Activated CD4-positive, alpha-beta T cell treated with anti-CD3 and anti-CD28 coated beads for 4 hours (primary cell): ENCODE measurements at places on chromosomes 6 and 20.

DNA sequence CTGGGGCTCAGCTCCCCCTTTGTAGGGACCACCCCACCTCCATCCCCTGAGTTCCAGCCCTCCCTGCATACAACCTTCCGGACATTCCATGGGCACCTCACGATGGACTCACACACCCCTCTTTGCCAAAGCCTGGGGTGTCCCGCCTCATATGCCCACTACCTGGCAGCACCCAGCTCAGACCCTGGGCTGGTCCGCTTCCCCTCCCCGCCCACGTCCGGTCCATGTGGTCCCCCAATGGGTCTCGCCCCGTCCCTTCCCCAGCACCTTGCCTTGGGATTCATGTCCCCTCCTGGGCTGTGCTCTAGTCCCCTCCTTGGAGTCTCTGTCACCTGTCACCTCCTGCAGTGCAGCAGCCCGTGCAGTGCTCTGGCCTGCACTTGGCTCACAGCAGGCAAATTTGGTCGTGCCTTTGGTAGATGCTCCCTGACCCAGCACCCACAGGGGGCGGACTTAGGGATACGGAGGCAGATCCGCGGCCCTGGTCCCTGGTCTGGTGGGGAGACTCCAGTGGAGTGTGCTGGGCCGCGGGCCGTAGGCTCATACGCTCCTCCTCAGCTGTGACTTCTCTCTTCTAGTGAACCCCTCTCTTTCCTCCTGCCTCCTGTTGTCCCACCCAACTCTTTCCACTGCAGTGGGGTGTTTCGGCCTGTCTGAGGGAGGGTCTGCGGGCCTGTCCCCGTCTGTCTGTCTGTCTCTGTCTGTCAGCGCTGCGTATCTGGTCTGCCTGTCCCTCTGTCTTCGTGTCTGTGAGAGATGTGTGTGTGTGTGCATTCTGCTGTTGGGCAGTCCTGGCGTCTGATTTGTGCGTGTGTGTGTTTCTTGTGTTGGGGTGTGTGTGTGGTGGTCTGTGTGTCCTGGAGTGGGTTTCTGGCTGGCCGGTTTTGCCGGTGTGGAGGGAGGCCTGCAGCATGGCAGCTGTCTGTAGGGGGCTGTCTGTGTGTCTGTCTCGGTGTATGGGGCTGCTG lies 69.5 kb downstream of the SRC start:
- no peak for DNase-seq

- no peak for DNase-seq
Observed at GRCh38 chr6:170296423-170296745, 5.5 kb upstream of the DLL1 start.

- DNase-seq = no peak
Observed at GRCh38 chr20:497979-498378, 35.6 kb upstream of the TBC1D20 start.

DNA sequence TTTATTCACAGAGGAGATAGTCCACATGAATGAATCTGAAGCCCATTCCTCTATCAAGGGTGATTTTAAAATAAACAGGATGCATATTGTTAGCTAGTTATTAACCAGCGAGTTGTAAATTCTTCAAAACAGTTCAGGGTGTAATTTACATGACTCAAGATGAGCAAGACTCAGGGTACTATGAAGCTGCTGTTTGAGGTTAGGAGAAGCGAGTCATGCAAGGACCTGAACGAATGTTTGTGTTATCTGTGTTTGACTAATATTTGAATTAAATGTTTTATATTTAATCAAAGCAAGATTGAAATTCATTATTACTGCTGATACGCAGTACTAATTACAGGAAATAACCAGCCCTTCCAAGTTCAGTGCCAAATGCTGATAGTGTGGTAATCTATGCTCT lies 191.1 kb downstream of the SAMD5 start:
- DNase-seq = no peak

GRCh38 chr20:2084703-2085102 lies 16.9 kb upstream of the STK35 start:
- no peak for DNase-seq

DNA sequence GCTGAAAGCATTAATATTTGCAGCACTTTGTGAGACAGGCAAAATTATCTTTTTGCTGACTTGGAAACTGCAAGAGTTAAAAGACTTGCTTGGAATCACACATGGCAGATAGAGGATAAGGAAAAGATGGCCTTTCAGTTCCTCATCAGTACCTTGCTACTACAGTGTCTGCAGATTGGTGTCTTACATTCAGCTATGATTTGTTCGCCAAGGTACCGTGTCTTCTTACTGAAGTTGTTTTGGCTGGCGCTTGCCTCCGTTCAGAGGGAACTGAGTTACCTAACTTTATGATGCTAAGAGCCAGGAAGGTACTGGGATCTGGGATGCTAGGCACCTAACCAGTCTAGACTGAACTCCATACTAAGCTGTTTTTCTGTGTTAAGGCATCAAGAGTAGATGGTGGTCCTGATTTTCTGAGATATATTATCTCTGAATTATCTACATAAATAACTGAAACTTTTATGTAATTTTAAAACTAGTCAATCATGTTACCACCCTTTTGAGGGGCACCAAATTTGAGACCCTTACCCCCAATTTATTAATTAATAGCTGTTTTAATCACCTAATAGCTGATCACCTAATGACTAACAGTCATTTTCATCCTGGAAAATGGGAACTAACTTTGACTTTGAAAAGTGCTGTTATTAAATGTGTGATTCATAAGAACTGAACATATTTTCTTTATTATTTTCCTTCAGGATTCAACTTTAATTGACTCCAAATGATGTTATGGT lies 2.5 kb downstream of the WTAP start:
- DNase-seq = no peak

GRCh38 chr6:133136177-133136880 lies 104.8 kb upstream of the EYA4 start:
- no peak for DNase-seq

DNA sequence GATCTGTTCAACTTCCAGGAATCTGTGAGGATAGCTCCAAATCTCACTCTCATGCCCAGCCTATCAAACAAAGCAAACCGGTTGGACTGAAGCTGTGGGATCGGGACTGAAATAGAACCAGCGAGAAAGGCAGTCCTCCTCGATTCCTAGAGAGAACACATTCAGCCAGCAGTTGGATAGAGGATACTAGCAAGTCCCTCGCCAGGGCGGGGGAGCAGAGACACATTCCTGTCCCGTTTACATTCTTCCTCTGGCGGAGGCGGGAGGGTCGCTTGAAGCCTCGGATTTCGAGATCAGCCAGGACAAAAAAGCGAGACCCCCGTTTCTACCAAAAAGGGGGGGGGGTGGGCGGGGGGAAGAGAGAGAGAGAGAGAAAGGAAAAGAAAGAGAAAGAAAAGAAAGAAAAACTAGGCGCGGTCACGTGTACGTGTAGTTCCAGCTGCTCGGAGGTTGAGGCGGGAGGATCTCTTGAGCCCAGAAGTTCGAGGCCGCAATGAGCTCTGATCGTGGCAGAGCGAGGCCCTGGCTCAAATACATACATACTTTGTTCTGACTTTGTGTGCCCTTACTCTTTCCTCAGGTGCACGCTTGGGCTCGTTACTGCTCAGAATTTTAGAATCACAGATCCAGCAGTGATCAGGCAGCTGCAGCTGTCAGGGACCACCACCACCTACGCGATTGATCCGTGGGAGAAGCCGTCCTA lies 19.5 kb downstream of the ZNF311 start:
- no peak for DNase-seq

DNA sequence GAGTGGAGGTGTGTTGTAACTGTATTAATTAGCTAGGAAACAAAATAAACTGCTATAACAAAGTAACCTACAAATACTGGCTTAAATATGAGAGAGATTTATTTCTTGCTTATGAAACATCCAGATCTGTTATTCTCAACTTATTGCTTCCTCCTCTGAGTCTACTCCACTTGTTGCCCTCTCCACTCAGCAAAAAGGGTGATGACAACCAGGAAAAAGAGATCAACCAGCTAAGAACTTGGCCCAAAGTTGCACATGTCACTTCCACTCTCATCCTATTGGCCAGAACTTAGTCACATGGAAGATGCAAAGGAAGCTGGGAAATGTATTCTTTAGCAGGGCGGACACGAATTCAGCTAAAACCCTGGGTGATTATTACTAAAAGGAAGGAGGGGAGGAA lies 5.2 kb upstream of the TP53RK start:
- no peak for DNase-seq

DNA sequence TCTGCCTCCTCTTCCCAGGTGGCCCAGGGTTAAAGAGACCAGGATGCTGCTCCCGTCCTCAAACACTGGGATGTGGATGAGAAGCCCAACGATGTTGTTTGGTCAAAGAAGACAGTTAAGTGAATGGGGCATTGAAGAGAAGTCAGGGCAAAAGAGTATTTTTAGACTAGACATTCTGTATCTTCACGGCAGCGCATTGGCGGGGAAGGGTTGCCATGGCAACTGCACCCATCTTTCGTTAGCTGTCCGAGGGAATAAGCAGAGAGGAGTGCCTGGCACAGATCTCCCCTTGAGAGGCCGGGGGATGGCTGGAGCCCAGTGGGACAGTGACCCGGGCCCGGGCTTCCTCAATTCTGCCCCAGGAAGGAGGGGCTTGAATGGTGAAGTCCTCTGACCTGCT lies 56.4 kb upstream of the GPR31 start:
- no peak for DNase-seq

GRCh38 chr6:145887969-145888368 lies 73.4 kb upstream of the FBXO30 start:
- DNase-seq = peak; percentile 2

DNA sequence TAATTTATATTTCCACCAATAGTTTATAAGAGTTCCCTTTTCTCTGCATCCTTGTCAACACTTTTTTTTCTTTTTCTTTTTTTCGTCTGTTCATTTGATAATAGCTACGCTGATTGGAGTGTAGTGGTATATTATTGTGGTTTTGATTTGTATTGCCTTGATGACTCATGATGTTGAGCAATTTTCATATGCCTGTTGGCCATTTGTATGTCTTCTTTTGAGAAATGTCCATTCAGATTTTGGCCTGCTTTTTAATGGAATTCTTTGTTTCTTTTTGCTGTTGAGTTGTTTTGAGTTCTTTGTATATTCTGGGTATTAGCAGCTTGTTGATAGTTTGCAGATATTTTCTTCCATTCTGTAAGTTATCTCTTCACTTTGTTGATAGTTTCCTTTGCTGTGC lies 773.4 kb downstream of the KIF16B start:
- no peak for DNase-seq

DNA sequence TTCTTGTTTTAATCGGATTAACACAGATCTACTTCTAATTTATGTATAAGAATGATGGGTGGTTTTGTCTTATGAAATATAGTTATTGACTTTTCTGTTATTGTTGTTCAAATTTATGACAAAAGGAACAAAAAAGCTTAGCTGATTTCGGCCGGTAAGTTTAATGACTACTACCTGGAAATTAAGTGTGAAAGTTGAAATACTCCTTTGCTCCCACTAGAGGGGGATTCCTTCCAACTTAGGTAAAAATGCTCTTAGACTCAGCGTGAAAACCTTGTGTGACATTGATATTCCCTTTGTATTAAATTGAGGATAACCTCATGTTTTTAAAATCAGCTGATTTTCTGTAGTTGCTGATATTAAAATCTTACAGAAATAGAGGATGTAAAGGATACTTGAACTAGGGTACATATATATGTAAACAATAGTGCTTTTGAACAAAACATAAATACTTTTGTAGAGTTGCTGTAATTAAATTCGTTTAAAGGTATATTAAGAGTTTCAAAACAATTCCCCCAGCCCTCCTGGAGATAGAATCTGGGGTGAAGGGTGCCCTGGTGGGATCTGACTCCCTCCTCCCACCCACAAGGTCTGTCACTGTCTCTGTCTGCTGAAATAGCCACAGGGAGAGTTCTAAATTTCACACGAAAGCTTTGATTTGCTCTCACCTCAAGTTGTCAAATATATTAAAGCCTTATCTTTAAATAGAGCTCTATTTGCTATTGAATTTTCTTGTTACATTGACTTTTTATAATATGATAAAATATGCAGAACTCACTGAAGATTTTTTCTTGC lies 257.5 kb downstream of the ARID1B start:
- no peak for DNase-seq
